ENCODE measurements at places on chromosomes 4 and X.

DNA sequence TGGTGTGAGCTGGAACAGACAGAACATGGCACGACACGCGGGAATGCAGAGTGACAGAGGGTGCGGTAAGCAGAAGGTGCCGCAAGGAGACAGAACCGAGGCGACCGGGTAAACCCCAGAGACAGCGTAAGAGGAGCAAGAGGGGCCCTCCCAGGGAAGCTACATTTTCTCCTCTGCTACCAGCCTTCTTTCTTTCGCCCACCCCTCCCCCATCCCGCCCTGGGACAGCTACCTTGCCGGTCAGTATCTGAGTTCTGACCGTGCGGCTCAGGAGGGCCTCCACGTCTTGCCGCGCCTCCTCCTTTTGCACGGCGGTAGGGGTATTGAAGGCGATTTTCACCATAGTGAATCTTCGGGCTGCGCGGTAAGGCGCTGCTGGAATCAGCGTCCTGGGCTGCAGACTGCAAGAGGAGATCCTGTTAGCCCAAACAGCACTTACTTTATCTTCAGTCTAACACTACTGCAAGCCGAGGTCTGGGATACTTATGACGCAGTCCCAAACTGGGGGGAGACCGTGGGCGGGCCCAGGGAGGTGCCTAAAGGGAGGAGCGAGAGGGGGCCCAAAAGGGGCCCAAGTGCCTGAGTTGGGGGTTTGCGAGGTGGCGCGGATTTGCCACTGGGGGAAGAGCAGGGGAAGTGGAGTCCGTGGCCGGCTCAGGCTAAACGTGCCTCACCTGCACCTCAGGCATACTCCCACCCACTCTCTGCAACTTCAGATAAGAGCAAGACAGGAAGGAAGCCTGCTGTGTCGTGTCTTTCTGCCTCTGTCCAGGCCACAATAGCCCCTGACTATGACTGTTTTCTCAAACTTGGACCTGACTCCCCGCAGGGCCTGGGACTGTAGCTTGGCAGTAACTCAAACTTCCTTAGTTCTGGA, at the start of gene ITM2A:
TSS of gene ITM2A (minus strand) at position 462 of the 877 bp plus-strand sequence. CDS start at position 343, 119 bp downstream.
- DNase-seq, result no peak

- peak; percentile 97 for DNase-seq
These were observed 20.5 kb downstream of the ARSJ start for GRCh38 chr4:113958766-113959538.

GRCh38 chr4:186227744-186228513, 622 bp downstream of the KLKB1 start:
- DNase-seq, result no peak

DNA sequence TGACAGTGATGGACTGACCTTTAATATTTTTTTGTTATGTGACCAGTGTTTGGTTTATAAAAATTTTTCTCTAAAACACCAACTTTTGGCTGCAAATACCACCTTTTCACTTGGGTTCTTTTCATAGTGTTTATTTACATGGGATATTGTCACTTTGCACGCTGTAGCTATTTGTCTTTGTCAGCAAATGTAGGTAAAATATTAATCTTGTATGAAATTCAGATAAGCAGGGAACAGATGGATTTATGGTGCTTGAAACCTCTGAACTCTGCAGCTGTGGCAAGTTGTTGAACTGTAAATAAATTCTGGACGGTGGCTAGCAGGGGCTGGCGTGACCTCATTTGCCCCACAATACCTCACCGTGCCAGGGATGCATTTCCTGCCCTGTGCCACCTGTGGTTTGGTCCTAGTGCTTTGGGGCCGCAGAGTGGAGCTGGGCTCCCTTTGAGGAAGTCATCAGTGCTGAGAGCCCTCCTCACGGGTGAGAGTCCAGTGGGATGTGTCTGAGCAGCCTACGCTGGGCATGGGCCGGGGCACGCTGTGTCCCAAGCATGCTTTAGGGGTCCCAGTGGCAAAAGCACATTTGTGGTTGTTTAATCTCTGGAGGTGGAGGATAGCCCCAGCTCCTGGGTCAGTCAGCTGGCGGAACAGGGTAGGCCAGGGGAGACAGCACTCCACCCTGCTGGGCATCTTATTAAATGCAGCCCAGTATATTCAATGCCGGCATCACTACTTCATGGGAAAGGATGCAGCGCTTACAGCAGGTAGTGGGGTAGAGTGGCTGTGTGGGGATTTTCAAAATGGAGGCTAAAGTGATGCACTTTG, 108.6 kb downstream of the TBL1X start:
- DNase-seq, result no peak

DNA sequence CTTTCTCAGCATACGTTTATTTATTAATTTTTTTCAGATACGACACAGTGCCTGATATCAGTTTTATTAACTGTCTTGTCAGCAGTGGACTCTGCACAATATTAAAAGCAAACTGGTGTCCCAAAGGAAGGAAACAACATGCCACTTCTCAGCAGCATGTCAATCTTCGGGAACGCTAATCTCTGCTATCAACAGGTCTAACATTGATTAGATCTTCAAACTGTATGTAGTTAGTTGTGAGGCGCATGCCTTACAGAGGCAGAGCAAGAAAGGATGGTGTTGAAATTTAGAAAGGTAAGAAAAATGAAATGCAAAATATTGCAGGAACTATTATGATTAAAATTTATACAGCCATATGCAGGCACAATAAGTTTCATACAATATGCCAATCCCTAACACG, 233.7 kb upstream of the NDST3 start:
- no peak for DNase-seq

- DNase-seq, result no peak
These were observed 45.0 kb upstream of the RAB40AL start for GRCh38 chrX:102892103-102892502.

DNA sequence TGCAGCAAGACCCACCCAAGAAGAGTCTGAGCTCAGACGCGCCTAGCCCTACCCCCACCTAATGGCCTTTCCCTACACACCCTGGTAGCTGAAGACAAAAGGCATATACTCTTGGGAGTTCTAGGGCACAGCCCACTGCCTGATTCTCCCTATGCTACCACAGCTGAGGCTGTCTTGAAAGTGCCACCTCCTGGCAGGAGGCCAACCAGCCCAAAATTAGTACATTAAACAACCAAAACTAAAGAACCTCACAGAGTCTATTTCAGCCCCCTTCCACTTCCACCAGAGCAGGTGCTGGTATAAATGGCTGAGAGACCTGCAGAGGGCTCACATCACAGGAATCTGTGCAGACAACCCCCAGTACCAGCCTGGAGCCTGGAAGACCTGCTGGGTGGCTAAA, 119.1 kb downstream of the HMGN5 start:
- DNase-seq, result no peak

GRCh38 chr4:67130411-67130810, 414.9 kb downstream of the CENPC start:
- DNase-seq, result no peak

GRCh38 chr4:20181926-20182325, 69.8 kb upstream of the SLIT2 start:
- no peak for DNase-seq

- no peak for DNase-seq
These were observed 45.0 kb downstream of the NHSL2 start for GRCh38 chrX:71955530-71956120.

- DNase-seq, result no peak
These were observed 400.1 kb upstream of the NWD2 start for GRCh38 chr4:36844448-36844847.

DNA sequence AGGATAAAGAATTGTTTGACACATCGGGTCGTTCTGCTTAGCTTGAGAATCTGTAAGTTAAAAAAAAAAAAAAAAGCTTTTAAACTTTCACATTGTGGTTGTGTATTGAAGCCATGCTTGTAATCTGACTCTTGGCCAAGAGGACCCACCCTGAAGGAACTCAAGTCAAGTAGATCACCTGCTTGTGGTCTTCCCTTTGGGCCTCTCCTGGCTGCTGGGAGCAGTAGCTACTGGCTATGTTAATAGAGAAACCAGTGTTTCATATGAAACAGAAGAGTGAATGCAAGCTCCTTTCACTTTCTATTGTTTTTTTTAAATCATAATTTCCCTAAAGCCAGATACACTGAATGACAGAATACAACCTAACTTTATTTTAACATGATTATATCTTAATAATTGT, 402.4 kb upstream of the NDST4 start:
- no peak for DNase-seq

DNA sequence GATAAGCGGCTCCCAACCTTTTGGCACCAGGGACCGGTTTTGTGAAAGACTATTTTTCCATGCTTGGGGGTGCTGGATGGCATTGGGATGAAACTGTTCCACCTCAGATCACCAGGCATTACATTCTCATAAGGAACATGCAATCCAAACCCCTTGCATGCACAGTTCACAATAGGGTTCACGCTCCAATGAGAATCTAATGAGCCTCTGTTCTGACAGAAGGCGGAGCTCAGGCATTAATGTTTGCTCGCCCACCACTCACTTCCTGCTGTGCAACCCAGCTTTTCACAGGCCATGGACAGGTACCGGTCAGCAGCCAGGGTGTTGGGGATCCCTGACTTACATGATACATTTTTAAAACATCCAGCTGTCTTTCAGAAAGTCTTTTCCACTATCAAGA, 187.3 kb downstream of the SLC39A8 start:
- DNase-seq, result no peak

DNA sequence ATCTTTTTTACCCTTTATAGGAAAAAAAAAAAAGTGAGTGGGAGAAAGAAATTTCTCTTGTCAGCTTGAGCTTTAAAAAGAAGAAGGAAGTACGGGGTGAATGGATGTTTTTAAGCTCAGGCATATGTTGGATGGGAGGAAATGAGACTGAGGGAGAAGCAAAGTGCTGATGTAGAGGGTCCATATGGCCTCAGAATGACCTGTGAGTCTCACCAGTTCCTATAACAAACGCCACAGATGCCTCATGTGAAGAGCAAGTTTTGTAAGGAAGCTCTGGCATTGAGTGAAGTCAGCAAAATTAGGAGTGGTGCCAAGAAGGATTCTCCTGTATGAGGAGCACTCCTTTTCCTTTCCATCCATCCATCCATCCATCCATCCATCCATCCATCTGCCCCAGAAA, 214.6 kb downstream of the PTTG2 start:
- no peak for DNase-seq

GRCh38 chrX:80354966-80355465, 65.2 kb upstream of the TENT5D start:
- no peak for DNase-seq

DNA sequence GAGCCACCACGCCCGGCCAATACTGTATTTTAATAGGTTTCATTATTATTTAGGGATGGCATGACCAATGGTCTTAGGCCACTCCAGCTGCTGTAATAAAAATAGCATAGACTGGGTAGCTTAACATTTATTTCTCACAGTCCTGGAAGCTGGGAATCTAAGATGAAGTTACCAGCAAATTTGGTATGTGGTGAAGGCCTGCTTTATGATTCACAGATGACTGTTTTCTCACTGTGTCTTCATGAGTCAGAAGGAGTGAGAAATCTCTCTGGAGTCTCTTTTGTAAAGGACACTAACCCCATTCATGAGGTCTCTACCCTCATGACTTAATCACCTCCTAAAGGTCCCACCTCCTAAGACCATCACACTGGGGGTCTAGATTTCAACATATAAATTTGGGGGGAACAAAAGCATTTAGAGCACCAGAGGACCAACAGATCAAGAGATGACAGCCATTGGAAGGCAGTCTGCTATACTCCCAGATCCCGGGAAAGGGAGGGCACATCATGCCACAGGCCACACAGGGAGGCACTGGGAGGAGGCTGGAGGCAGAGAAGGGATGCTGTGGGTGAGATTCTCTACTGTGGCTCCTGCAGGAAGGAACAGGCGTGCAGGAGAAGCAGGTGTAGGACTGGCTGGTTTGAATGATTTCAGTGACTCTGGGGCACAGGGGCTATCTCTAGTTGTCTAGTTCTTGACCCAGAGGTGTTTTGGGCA, 335.8 kb upstream of the SFRP2 start:
- DNase-seq, result no peak

- DNase-seq, result no peak
These were observed 41.9 kb upstream of the SOD3 start for GRCh38 chr4:24753519-24753918.

GRCh38 chr4:8081621-8082516, 76.7 kb downstream of the ABLIM2 start:
- DNase-seq, result no peak

DNA sequence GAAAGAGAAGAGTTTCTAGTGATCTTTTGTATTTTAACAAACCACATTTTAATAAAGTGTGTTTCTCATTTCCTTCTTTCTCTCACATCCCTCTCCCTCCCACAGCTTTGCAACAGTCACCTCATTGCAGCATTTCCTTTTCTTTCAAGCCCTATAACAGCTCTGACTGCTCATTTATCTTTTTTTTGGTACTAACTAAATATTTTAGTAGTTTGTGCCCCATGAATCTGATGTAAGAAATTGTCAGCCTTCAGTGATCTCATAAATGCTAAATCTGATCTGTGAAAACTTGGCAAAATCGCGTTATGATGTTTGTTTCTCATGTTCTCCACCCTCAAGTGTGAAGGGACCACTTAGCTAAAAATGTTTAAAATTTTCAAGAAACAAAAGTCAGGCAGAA, 258.5 kb upstream of the SLIT2 start:
- DNase-seq, result no peak

- no peak for DNase-seq
These were observed 81.6 kb upstream of the MED14 start for GRCh38 chrX:40816906-40817305.

DNA sequence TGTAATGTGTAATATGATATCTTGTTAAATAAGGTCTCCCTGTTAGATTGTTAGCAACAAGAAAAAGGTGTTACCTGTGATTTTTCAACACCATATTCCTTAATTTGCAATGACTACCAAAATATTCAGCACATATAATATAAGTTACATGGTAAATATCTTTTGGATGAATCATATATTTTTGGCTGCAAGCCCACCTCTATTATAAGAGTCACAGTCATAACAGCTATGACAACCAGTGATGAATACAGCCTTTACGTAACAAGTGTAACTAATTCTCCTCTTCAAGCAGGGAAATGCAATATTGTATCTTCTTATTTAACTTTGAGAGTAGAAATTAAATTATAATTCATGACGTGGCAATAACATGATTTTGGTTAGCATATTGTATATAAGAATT, 187.0 kb downstream of the NLGN4X start:
- DNase-seq, result no peak

- no peak for DNase-seq
These were observed 122.4 kb downstream of the KIT start for GRCh38 chr4:54780149-54780495.

DNA sequence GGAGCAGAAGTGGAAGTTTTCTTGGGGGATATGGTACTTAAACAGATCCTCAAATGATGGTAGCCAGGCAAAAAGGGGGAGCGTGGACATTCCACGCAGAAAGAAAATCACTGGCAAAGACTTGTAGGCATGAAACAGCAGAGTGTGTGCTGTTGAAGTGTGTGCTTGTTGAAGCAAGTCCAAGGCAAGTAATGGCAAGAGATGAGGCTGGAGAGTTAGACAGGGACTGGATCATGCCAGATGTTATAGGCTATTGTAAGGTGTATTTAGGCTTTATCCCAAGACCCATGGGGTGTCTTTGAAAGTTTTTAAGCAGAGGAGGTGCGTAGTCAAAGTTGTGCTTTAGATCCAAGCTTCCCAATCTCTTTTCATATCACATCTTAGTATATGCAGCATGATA, 124.5 kb downstream of the MBNL3 start:
- no peak for DNase-seq

DNA sequence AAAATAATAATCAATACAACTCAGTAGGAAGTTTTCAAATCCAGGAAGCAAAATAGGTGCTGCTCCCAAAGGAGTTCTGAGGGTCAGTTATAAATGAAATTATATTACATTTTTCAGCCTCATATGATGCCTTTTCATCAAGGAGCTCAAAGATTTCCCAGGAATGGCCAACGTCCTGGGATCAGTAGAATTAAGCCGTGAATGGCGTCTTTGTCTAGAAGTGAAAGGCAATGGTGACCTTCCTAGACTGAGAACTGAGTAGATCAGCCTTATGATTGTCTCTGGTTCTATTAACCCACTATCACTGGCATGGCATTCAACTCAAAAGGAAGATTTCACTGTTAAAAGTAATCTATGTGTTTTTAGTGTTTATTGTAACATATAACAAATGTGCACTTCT, 74.4 kb downstream of the ENOX2 start:
- no peak for DNase-seq

All from HFF-Myc (cell line).